ENCODE measurements at places on chromosomes 5 and 9.

DNA sequence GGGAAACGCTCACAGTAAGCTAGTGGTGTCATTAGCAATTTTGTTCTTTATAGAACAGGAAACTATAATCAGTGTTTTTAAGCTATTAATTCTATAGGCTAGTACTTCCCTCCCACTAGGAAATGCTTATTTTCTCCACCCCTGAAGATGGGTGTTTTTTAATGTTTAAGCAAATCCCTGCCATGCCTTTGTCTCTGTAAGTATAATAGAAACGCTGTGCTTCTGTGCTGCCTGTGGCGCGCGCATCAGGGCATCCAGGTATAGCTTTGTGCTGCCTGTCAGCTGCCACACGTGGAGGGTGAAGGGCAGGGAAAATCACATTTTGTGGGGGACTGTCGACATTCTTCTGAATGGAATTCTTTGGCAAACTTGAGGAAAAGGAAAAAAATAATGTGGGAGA, 217.5 kb downstream of the RAB3C start:
- DNase-seq, result no peak

DNA sequence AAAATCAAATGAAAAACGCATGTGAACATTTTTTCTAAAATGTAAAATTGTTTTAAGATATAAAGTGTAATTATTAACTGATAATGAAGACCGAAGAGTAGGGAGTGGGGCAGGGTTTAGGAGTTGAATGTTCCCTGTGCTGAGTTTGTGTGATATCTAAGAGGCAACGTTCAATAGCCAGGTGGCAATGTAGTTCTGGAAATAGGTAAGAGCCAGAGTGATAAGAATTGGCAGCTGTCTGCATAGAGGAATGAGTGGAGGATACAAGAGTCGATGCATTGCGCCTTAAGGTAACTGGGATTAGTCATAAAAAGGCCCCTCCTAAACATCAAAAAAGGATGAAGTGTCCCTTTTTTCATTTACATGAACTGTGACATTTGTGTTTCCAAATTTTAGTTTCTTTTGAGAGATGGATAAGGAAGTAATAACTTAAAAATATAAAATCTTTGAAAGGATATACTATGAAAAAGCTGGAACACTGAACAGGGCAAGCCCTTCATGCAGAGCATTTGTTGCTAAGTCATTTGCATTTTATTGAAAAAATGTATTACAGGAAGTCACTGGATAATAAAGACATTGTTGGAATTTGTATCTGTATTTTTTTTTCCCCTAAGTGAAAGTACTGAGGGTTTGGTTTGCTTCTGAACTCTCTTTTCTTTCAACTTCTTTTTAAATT, 659.3 kb downstream of the ACTL7B start:
- DNase-seq, result no peak

DNA sequence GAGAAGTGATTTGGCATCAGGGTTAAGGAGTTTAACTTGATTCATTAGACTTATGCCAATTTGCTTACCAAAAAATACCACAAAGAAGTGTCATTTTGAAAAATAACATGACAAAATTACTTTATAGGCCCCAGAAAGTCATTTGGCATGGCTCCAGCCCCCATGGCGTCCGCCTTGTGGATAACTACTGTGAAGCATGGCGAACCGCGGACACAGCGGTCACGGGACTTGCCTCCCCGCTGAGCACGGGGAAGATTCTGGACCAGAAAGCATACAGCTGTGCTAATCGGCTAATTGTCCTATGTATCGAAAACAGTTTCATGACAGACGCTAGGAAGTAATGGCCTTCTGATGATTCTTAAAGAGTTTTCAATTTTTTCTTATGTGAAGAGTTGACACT, 35.4 kb upstream of the TGFBR1 start:
- no peak for DNase-seq

GRCh38 chr9:87479801-87480201, 17.9 kb upstream of the DAPK1 start:
- DNase-seq, result no peak

- DNase-seq, result no peak
These were observed 34.0 kb downstream of the B4GALT1 start for GRCh38 chr9:33133186-33133585.

GRCh38 chr5:64666078-64666477, 24.2 kb upstream of the SHISAL2B start:
- DNase-seq, result no peak

GRCh38 chr5:80822640-80823039, 137.5 kb upstream of the RASGRF2 start:
- no peak for DNase-seq

- no peak for DNase-seq
These were observed 19.2 kb upstream of the TXNDC8 start for GRCh38 chr9:110356639-110357395.

DNA sequence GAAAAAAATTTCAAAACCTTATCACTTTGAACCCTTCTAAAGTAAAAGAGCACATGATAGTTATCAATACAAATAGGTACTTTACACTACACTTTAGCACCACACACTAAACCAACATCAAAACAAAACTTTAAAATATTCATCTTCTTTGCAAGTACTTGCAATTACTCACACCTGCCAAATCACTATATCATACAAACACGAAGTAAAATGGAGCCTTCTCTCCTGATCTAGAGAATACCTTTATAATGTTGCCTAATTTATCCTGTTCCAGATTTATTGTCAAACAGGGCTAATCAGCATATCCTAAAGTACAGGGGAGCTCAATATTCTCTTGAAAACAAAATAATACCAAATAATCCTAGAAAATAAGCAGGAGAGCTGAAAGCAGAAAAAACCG, 3.0 kb downstream of the RNF145 start:
- no peak for DNase-seq

GRCh38 chr5:143807401-143807800, 4.6 kb upstream of the HMHB1 start:
- DNase-seq, result no peak

DNA sequence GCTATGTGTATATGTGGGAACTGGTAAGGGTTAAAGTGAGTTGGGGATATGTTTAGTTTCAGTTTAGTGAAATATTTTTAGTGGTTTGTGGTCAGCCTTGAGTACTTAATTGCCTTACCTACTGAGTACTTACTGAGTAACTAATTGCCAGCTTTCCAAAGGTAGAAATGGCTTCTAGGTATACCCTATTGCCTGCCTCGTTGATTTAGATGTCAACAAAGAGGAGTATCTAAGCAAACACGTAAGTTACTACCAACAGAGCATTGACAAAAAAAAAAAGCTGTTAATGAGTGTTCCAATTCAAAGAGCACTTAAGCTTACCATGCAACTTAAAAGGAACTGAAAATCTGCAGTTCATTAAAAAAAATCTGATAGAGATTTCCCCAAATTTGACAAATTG, 8.8 kb downstream of the ATP10B start:
- DNase-seq, result no peak

- DNase-seq, result no peak
These were observed 35.3 kb downstream of the NDFIP1 start for GRCh38 chr5:142143878-142144277.

GRCh38 chr5:68392617-68393016, 177.1 kb downstream of the PIK3R1 start:
- DNase-seq, result no peak

GRCh38 chr5:167792514-167792913, 498.9 kb upstream of the WWC1 start:
- DNase-seq, result no peak

DNA sequence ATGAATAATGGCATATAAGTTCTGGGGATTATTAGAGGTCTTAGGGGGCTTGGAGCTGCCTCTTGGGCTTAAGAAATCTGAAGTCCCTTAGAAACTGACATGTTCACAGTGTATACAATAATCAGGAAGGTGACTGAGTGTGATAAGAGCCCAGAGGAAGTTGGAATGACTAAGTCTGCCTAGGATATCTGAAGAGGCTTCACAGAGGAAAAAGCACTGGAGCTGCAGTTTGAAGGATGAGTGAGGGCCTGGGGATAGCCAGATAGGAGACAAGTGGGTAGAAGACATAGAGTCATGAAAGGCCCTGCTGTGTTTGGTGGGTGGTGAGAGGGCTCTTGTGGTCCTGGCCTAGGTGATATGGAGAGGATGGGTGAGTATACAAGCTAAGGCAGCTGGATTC, 8.8 kb downstream of the NEUROG1 start:
- DNase-seq, result no peak

- no peak for DNase-seq
These were observed 290.3 kb downstream of the NSG2 start for GRCh38 chr5:174335682-174336364.

- no peak for DNase-seq
These were observed 12.3 kb downstream of the PDLIM4 start for GRCh38 chr5:132269635-132270334.

- no peak for DNase-seq
These were observed 28.8 kb upstream of the FAT2 start for GRCh38 chr5:151619812-151620460.

GRCh38 chr5:179281694-179282093, 63.6 kb downstream of the ADAMTS2 start:
- no peak for DNase-seq

DNA sequence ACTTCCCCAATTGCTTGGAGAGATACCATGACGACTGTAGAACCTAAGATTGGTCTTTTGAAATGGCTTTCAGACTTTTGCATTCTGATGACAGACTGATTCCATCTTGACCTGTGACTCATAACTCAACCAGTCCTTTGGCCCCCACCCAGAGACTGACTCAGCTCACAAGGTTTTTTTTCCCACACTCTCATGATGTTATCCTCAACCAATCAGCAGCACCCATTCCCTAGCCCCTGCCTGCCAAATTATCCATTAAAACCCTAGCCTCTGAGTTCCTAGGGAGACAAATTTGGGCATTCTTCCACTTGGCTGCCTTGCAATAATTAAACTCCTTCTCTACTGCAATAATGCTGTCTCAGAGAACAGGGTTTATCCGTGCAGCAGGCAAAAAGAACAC, 1263.3 kb upstream of the CDH9 start:
- no peak for DNase-seq

GRCh38 chr5:157143127-157143971, 684 bp upstream of the MED7 start:
- DNase-seq, result peak; percentile 72

GRCh38 chr9:34169125-34169524, 9.7 kb upstream of the UBAP1 start:
- no peak for DNase-seq

DNA sequence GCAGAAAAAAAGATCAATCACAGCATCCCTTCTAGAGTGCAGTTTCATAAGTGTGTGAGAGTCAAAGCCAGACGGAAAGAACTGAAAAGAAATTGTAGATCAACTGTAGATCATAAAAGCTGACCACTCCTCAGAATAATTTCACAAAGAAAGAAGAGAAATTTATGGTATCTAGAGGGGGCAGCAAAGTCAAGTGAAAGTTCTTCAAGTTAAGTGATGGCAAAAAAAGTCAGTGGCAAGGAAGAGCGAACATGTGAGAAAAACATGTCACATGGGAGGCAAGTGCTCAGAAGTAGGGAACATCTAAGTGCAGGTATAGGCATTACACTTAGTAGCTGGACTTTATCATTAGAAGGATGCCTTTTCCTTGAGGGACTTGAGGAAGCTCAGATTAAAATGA, 245.1 kb upstream of the ISL1 start:
- no peak for DNase-seq

DNA sequence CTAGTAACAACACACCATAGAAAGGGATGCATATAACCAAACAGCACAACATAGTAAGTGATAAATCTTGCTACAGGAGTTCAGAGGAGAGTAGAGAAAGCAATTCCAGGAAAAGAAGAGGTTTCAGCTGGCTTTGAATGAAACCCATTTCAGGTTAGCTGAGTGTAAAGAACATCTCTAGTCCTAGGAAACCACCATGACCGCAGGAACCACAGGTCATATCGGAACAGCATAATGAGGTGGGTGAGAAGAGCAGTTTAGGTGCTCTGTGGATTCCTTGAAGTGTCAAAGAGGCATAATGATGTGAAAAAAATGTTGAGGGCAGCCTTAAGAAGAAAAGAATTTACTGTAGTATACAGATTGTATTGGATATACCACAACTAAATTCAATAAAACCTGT, 507.5 kb downstream of the MTRR start:
- DNase-seq, result no peak

GRCh38 chr9:116115761-116116353, 37.7 kb upstream of the PAPPA start:
- no peak for DNase-seq

GRCh38 chr9:129012343-129012742, 15.8 kb downstream of the SH3GLB2 start:
- DNase-seq, result no peak

GRCh38 chr9:115204904-115205453, 87.0 kb upstream of the TNC start:
- DNase-seq, result no peak

- no peak for DNase-seq
These were observed 174.7 kb upstream of the NREP start for GRCh38 chr5:111931655-111932054.

GRCh38 chr5:22947921-22948320, 94.8 kb upstream of the CDH12 start:
- DNase-seq, result no peak

GRCh38 chr9:87323928-87324327, 173.7 kb upstream of the DAPK1 start:
- no peak for DNase-seq

All from cerebellar nuclear complex (tissue), 1 donor.